ENCODE measurements at places on chromosomes 2 and 18.

DNA sequence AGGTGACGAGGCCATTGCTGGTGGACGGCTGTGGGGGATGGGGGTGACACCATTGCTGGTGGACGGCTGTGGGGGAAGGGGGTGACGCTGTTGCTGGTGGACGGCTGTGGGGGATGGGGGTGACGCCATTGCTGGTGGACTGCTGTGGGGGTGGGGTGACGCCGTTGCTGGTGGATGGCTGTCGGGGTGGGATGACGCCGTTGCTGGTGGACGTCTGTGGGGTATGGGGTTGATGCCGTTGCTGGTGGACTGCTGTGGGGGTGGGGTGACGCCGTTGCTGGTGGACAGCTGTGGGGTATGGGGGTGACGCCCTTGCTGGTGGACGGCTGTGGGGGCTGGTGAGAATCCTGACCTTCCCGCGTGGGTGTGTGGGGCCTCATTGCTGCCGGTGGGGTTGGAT lies 47.1 kb downstream of the CTDP1 start:
- DNase-seq: no peak

- no peak for DNase-seq
These were observed 443.6 kb downstream of the CBLN2 start for GRCh38 chr18:72100465-72101004.

DNA sequence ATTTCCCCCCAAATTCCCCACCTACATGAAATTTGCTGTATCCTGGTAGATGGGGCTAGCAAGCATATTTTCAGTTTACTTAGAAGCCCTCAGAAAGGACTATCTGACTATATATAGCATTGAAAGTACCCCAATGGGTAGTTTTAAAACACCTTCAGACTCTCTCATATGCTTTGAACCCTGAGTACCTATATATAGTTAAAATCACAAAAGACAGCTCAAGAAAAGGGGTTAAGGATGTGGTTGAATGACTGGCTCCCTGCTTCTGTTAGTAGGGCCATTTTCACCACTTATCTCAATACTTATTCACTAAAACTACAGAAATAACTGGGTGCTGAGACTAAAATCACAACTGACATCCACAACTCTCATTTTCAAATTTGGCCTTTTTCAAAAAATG lies 18.5 kb downstream of the WDPCP start:
- DNase-seq: no peak

DNA sequence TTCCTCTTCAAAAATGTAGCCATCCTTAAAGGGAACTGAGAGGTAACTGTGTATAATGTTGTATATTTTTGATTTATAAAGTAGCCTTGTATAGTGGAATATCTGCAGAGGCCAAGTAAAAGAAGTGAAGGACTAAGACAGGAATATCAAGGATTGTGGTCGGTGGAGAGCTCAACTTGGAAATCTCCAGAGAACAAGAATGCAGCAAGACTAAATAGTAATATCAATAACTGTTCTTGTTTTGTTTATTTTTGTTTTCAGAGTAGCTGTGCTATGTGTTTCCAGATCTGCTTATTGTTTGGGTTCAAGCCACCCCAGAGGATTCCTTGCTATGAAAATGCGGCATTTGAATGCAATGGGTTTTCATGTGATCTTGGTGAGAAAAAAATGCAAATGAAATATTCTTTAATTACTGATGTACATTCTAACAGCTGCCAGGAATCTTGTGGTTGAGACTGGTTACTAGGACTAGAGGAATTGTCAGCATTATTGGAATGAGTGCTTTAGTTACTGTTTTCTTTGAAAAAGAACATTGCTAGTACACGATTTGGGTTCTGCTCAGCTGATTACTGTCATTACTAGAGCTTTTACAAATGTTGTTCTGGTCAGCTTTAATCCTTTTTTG lies 25.0 kb downstream of the FASTKD2 start:
- DNase-seq: no peak

DNA sequence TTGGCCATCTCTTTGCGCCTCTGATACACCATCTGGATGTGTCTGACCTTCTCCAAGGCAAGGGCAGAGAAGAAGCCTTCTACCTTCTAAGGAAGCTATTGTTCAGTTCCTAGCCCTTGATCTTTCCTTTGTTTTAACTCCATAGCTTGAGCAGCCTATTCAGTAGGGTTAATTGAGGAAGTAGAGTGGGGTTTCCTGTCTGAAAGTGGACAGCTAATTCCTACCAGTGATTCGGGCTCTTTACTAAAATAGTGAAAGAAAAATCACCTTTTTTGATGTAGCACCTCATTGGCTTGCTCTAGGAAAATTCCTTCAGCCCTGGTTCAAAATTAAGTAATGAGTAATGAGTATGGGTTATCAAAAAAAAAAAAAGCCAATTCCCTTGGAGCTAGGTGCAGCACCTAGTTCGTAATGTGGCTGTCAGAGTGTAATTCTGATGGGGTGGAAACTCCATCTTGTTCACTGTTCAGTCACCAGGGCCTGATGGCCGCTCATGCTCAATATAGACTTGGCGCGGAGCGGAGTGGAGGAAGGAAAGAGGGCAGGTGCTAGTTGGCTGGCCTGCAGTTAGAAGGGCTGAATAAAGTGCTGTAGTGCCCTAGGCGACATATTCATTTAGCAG lies 2.9 kb upstream of the MGAT5 start:
- DNase-seq: no peak

- DNase-seq: no peak
These were observed 7.9 kb downstream of the SF3B1 start for GRCh38 chr2:197426723-197427603.

GRCh38 chr2:62038975-62039771 lies 133.7 kb downstream of the COMMD1 start:
- peak; percentile 25 for DNase-seq

GRCh38 chr2:105610576-105611332 lies 134.0 kb upstream of the NCK2 start:
- DNase-seq: no peak

- peak; percentile 80 for DNase-seq
These were observed 67.9 kb downstream of the LRRFIP1 start for GRCh38 chr2:237695201-237695780.

DNA sequence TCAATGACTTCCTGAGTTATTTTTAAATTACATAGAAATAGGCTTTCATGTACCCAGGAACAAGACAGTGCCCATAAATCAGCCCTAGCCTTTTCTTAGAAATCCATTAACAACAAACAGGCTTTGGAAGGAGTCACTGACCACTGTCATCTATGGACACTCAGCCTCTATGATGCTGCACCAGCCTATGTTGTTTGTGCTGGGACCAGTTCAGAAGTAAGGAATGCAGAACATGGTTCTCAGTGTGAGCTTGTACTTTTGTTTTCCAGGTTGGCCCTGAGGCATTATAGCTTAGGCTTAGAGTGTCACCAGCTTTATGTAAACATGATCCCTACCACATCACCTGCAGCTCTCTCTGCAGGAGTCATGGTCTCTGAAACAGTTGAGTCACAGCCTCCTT lies 335.7 kb upstream of the CDH7 start:
- no peak for DNase-seq

GRCh38 chr18:57121542-57122112 lies 25.3 kb upstream of the BOD1L2 start:
- DNase-seq: no peak

DNA sequence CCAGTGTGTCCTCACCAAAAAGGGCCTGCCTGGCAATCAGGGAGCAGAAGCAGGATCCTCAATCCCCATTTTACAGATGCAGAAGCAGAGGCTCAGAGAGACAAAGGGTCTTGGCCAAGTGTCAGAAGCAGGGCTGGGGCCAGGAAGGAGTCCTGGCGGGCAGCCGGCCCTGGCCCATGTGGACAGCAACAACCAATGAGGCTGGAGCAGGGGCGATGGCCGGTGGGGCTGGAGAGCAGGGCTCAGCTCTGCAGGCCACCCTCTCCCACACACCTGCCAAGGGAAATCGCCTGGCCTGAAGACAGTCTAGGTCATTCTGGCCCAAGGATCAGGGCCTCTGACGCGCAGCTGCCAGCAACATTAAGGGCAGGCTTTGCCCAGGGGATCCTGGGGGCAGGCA lies 243.9 kb downstream of the ATAD2B start:
- DNase-seq: no peak

DNA sequence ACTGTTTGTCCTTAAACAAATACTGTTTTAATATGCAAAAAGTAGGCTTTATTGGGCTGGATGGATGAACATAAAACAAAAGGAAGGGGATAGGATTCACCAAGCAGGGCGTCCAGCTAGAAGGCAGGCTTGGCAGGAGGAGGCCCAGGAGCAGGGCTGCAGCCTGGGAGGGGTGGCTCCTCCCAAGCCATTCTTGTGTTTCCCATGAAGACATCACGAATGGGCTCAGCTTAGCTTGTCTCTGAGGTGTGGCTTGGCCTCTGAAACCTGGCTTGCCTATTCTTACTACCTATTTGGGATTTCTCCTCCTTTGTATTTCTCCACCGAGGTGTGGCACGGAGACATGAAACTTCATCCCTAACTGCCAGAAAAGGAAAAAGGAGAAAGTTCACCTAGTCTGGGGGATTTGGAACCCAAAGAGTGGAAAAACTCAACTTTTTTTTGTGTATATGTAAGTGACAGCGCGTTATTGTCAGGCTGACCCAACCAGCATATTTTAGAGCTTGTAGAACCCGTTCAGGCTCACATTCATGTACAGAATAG lies 481.9 kb upstream of the SPRED2 start:
- no peak for DNase-seq

DNA sequence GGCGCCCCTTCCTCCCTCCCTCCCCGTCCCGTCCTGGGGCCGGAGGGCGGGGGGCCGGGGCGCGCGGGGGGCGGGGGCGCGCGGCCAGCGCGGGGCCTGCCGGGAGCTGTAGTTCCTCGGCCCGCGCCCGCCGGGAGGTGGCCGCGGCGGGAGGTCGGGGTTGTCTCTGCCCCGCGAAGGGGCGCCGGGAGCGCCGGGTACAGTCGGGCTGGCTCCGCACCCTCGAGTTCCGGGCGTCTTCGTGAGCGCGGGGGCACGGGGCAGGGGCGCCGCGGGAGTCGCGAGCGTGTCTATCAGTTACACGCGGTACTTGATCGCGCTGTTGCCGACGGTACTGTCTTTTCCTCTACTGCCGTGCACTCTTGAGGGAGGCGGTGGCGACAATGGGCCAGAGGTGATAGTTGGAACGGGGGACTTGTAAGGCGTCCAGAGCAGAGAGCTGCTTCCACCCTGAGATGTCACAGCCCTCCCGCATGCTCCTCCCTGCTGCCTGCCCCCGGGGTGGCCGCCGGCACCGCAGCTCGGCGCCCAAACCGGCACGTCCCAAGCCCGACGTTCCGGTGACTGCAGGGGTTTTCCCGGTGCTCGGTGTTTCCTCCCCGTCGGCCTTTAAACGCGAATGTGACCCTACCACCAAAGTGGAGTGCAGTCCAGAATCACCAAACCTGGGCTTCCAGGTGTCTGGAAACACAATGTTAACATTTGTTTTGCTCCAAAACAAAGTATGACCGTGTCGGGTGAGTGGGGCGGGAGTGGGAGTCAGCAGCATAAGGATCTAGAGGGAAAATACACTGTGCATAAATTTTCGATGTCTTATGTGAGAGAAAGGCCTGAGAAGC lies at the start of gene PRKD3:
TSS of gene PRKD3 (minus strand) at position 48 of the 839 bp plus-strand sequence. CDS start 8,309 bp downstream, outside the sequence.
- DNase-seq: peak; percentile 66

DNA sequence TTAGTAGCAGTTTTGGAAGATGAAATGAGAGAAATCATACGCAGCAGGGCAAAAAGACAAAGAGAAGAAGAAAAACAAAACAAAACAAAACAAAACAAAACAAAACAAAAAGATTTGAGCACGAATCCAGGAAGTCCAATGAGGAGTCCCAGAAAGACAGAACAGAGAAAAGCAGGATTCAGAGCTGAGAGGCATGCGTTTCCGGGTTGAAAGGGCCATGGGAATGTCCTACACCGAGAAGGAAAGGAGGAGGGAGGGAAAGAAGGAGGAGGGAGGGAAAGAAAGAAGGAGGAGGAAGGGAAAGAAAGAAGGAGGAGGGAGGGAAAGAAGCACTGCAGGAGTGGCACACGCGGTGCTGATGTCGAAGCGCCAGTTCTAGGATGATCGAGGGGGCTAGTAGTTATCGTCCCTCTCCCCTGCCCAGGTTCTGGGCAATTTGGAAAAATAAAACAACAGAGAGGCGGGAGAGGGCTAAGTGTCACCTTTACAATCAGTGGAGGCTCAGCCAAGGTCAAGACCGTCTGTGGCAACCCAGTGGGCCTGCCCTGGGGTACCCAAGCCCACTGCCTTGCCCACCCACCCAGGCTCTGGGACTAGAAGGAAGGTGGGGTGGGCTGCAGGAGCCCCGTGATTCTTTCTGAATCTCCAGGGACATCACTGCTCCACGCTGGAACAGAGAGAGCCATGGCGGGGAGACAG lies 68.4 kb downstream of the TWIST2 start:
- DNase-seq: no peak

GRCh38 chr2:214899751-214900150 lies 90.3 kb upstream of the BARD1 start:
- DNase-seq: no peak

GRCh38 chr2:225164401-225165050 lies 122.3 kb upstream of the DOCK10 start:
- DNase-seq: no peak

DNA sequence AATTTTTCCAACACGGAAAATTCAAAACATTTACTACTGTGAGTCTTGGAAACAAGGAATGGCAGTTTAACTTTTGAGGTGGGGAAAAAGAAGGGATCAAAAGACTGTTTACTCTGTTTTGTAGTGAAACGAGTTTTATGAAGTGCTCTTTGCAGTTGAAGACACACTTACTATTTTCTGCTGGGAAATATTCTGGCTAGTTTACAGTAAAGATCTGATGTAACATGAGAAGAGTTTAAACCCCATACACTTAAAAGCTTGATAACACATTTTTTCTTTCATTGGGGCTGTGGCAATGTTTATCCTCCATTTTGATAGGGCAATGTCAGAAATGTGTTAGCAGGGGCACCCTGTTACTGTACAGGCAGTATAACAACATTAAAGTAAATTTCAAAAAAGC lies 124.9 kb upstream of the SMAD7 start:
- DNase-seq: no peak

DNA sequence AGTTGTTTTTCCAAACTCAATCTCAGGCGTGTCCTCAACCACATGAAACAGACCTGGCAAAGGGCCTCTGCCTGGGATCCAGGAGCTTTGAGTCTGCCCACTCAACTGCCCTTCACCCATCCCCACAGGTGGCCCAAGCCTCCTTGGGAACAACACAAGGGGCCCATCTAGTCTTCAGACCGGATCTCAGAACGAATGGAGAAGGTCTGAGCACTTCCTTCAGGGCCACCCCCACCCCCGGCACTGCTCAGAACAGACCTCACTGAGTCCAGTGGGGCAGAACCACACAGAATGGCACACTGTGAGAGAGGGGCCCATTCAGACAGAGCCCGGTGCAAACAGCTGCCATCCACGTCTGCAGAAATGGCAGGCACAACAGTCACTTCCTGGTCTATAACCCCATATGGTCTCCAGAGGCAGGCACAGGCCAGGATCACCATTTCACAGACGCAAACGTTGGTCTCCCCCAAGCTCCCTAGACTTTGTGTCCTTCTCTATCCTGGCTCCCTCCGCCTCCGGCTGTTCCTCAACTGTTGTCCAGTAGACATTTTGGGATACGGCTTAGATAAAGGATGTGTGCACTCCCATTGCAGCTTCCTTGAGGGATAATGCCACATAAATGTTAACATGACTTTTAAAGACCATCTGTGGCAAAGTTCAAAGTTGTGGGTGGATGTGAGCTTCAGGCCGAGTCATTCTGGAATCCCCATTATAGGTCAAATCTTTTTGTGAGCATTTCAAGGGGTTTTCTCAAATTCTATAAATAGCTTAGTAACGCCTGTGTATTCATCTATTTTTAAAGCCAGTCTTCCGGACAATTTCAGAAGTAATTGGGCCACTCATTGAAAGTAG lies 149.7 kb downstream of the SMAD7 start:
- no peak for DNase-seq
